Ovary (tissue), 10 donors: ENCODE measurements at places on chromosomes 4 and X. TPM values are rescaled to one million over a fixed set of nuclear protein-coding genes. Genes with fewer than 3 reads are reported as not detected.

PDLIM3 gene
- 144 TPM for total RNA-seq

- no peak for DNase-seq
Measured at GRCh38 chrX:31353095-31353494, 281.3 kb upstream of the FTHL17 start.

GRCh38 chr4:181688872-181689271 is 554.3 kb upstream of the TENM3 start:
- no peak for DNase-seq

- no peak for DNase-seq
Measured at GRCh38 chrX:14864631-14865030, 8.2 kb downstream of the FANCB start.

DNA sequence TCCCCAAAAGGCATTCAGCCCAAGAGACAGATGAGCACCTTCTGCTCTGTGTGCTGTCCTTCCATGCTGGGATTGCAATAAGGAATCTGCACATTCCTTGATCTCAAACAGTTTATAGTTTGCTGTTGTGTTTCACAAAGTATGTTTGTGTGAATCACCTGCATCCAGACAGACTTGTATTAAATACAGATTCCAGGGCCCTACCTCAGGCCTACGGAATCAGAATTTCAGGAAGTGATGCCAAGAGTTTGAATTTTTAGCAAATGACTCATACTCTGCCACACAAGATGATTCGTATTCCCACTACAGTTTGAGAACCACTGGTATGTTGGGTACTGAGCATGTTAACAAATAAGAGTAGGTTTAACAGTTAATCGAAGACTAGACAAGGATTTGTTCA is 7.0 kb downstream of the VAMP7 start:
- no peak for DNase-seq
